ENCODE measurements at places on chromosomes 6 and 20. TPM values are rescaled to one million over a fixed set of nuclear protein-coding genes. Genes with fewer than 3 reads are reported as not detected.
A peak's percentile ranks its signal among the peaks of the same experiment; 100 is the strongest.

The KCNK16 gene
- not detected for total RNA-seq

The C6orf132 gene
- total RNA-seq, result 48.3 TPM

The PLCB1 gene
- total RNA-seq, result 20.6 TPM

The BFSP1 gene
- total RNA-seq, result 5.0 TPM

The EEF1A2 gene
- 37.1 TPM for total RNA-seq

The GPX5 gene
- not detected for total RNA-seq

The GTSF1L gene
- not detected for total RNA-seq

The LRFN2 gene
- total RNA-seq, result 2.6 TPM

- peaks cover 9% of the 10 kb centered on the region for H3K4me1 ChIP-seq
- peak; percentile 97 for DNase-seq
- H3K27ac ChIP-seq, result no peak overlapping the region
- H3K4me3 ChIP-seq, result no peak overlapping the region
- peaks cover 10% of the 10 kb centered on the region for H3K36me3 ChIP-seq
- peaks cover 30% of the 10 kb centered on the region for H3K27me3 ChIP-seq
These were observed 26.1 kb downstream of the RBCK1 start for GRCh38 chr20:434221-434620.

DNA sequence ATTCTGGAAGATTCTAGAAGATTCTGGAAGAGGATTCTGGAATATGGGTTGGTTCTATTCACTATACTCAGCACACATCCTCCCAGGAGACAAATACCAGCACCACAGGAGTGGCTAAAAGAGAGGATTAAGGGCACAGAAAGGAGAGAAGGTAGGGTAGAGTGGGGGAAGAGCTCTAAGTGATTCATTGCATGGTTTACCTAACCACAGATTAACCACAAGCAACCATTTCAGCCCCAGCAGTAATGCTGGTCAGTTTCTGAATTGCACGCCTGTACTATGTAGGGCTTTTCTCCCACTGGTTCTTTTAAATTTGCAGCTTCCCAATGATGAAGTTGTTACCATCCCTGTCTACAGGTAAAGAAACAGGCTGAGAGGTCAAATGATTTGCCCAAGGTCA, 192.7 kb upstream of the PMEPA1 start:
- no peaks in the 10 kb centered on the region for H3K36me3 ChIP-seq
- H3K4me1 ChIP-seq, result no peaks in the 10 kb centered on the region
- H3K27me3 ChIP-seq, result no peaks in the 10 kb centered on the region
- H3K27ac ChIP-seq, result no peak overlapping the region

- DNase-seq, result no peak
- no peaks in the 10 kb centered on the region for H3K4me1 ChIP-seq
- H3K4me3 ChIP-seq, result no peak overlapping the region
- no peak overlapping the region for H3K27ac ChIP-seq
These were observed 38.7 kb downstream of the DACT2 start for GRCh38 chr6:168280899-168281245.

- H3K27ac ChIP-seq, result no peak overlapping the region
- no peak for DNase-seq
- H3K4me1 ChIP-seq, result no peaks in the 10 kb centered on the region
These were observed 280.4 kb downstream of the FOXC1 start for GRCh38 chr6:1890071-1890470.

DNA sequence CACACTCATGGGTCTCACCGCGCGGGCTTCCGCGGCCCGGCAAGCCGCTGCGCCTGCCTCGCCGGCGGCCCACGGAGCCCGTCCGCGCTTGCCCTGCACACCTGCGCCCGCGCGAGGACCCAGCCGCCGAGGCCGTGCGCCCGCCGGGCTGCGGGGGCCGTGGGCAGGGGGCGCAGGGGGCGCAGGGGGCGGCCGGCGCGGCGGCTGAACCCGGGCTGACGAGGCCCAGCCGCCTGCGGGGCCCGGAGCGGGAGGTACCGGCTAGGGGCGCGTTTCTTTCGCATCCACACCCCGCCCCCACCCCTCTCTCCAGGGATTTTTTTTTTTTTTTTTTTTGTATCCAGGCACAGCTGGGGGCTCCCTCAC, 43.8 kb upstream of the OSTM1 start:
- H3K27ac ChIP-seq, result no peak overlapping the region
- no peaks in the 10 kb centered on the region for H3K36me3 ChIP-seq
- H3K4me1 ChIP-seq, result peaks cover 55% of the 10 kb centered on the region
- H3K4me3 ChIP-seq, result peak overlapping the region; percentile 64
- peaks cover 100% of the 10 kb centered on the region for H3K27me3 ChIP-seq

GRCh38 chr20:13786143-13786828, 1.5 kb downstream of the NDUFAF5 start:
- peak overlapping the region; percentile 94 for H3K4me3 ChIP-seq
- H3K4me1 ChIP-seq, result peaks cover 17% of the 10 kb centered on the region
- no peak overlapping the region for H3K27ac ChIP-seq
- H3K27me3 ChIP-seq, result no peaks in the 10 kb centered on the region
- peaks cover 24% of the 10 kb centered on the region for H3K36me3 ChIP-seq

DNA sequence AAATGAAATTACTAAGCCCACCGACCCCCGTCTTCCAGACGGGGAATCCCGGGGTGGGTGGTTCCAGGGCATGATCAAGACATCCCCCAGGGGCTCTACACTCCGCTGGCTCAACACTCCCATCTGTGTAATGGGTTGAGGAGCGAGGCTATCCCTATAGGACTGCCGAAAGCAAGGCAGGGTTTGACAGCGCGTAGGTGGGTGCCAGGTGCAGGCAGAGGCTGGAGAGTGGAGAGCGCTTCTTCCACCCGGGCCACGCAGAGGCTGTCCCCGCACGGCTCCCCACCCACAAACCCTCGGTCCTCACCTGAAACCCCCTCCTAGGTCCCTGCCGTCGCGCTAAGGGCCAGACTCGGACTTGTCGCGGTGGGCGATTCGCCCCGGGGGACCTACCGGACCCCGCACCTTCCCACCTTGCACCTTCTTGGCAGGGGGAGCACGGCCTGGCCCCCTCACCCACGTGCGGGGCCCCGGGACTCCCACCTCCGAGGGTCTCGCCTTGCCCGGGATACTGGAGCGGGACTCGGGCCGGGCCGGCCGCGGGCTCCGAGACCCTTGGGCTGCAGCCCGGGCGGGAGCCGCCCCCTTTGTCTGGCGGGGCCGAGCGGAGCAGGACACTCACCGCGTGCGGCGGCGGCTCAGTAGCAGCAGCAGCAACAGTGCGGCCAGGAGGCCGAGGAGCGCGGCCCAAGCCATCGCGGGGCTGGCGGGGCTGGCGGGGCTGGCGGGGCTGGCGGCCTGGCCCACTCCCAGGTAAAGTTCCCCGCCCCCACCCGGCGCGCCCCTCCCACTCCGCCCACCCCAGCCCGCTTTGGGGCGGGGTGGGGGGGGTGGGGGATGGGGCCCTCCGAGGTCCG, at the start of gene PTGIS:
TSS of gene PTGIS (minus strand) at position 717 of the 857 bp plus-strand sequence. CDS start at position 696, 21 bp downstream.
- peak within 1 kb of the TSS; percentile 89 for H3K4me3 ChIP-seq
- peak within 1 kb of the TSS; percentile 99 for H3K27ac ChIP-seq
- peak; percentile 86 for DNase-seq
- H3K27me3 ChIP-seq, result no peaks in the 10 kb centered on the region

DNA sequence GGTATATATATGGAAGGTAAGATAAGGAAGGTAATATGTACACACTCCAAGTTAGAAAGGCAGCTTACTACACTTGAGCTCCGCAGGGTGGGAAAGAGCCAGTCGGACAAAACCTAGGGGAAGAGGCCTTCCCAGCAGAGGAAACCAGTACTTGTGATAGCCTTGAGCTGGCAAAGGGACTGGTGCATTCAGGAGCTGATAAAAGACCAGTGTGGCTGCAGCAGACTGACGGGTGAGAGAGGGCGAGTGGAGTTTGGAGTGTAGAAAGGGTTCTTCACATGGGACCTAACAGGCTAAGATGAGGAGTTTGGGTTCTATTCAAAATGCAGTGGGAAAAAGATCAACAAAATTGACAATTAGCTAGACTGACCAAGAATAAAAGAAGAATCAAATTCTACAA, 49.3 kb upstream of the KIF13A start:
- no peaks in the 10 kb centered on the region for H3K36me3 ChIP-seq
- no peak for DNase-seq
- H3K4me1 ChIP-seq, result no peaks in the 10 kb centered on the region

Measured in GM23338 (cell line).